ENCODE measurements at places on chromosomes 1 and 21.

DNA sequence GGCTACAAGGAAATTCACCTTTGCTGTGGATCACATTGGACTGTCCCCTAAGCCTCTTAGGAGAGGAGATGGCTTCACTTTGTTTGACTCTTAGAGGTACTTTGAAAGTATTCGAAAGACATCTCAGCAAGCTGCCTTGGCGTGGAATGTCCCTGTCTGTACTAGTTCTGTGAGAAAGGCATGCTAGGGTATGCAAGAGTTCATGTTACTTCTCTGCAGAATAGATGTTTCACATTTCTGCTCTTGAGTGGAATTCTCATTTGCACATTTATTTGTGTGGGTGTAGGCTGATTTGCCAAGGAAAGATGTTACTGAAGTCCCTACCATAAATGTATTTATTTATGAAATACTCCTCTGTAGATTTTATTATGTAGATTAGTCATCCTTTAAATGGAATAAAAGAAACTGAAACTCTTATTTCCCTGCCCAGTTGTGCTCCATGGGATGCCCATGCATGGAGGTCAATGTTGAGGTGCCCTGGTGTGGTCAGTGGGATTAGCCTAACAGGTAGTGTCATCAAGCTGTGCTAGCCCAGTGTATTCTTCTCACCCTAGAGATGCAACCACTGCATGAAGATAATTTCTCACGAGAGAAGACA is 13.8 kb downstream of the MIA3 start:
- no peak for DNase-seq

GRCh38 chr1:22369294-22370189 is 82.1 kb upstream of the ZBTB40 start:
- DNase-seq: no peak

GRCh38 chr1:154328318-154329151 is 3.2 kb downstream of the ATP8B2 start:
- DNase-seq: peak; percentile 89

- no peak for DNase-seq
Observed at GRCh38 chr1:205920861-205921569, 22.2 kb downstream of the SLC26A9 start.

DNA sequence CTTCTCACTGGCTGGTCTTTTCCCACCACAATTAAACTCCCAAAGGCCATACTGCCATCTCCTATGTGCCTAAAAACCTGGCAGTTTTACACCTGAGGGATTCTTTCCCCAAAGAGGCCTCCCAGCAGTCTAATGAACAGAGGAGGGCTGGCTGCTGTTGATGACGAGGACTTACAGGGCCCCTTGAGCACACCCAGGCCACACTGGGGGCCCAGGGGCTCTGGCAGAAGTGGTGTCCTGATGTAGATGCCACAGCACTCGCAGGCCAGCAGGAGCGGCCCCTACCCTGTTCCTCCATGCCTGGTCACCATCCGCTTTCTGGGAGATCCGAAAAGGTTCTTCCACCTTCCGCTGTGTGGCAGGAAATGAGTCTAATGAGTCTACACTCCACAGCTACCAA is 24.2 kb downstream of the POFUT2 start:
- DNase-seq: no peak

GRCh38 chr1:21689661-21690372 is 20.7 kb upstream of the RAP1GAP start:
- DNase-seq: no peak

- no peak for DNase-seq
Observed at GRCh38 chr1:44019466-44019948, 11.8 kb downstream of the SLC6A9 start.

- DNase-seq: no peak
Observed at GRCh38 chr1:119312500-119312899, 56.1 kb upstream of the HAO2 start.

GRCh38 chr1:86866665-86867064 is 47.3 kb downstream of the SELENOF start:
- DNase-seq: no peak

DNA sequence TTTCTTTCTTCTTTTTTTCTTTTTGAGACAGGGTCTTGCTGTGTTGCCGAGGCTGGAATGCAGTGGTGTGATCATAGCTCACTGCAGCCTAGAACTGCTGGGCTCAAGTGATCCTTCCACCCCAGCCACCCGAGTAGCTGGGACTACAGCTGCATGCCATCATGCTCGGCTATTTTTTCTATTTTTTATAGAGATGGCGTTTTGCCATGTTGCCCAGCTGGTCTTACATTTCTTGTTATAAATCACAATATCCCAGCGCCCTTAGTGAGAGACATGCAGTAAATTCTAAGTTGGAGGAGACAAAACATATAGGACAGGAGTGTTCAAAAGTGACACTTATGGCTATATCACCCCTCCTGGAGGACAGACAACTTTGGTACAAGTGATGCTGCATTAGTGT is 31.3 kb upstream of the ACTN2 start:
- no peak for DNase-seq

DNA sequence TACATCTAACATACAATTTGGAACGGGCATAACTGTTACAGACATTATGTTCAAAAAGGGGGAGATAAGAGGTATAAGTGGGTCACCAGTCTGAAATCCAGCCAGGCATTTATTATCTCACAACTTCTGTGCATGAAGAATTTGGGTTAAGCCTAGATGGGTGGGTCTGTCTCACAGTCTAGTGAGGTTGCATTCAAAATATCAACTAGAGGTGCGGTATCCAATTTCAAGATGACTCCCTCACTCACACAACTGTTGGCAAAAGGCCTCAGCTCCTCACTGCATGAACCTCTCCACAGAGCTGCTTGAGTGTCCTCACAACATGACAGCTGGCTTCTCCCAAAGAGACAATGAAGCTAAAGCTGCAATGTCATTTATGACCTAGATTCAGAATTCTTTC is 4.7 kb downstream of the AUNIP start:
- no peak for DNase-seq

GRCh38 chr1:87929906-87930305 is 601.2 kb downstream of the LMO4 start:
- no peak for DNase-seq

- no peak for DNase-seq
Observed at GRCh38 chr21:16522548-16522947, 792.8 kb downstream of the USP25 start.

DNA sequence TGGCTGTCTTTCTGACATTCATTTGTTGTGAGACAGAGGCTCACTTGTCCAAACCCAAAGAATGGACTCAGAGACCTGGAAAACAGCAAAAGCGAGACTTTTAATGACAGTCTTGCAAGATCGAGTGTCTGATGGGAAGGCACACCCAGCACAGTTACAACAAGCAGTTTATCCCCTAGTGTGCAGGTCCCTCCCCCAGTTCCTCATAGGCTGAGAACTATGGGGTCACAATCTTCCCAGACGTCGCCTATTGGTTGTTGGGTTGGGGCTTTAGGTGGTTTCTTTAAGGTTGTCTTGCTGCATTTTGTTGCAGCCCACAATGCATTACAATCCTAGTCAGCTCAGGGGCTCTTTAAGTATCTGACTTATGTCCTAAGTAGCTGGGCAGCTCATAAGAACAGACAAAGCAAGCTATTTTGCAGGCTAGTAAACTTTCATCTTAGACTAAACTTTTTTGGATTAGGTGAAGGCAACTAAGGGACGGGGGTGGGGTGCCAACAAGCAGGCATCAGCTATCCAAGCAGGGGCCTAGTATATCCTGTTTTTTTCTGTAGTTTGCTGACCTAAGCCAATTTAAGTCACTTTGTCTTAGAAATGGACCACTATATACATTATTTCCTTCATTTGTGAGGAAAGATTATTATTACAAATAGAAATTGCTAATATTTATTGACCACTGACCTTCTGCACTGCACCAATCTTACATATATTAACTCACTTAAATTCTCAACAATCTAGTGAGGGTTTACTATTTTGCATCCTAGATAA is 151.8 kb downstream of the SETD4 start:
- no peak for DNase-seq

GRCh38 chr1:47782414-47783166 is 214.6 kb downstream of the TRABD2B start:
- DNase-seq: no peak

- DNase-seq: no peak
Observed at GRCh38 chr1:9688599-9688998, 37.1 kb downstream of the PIK3CD start.

DNA sequence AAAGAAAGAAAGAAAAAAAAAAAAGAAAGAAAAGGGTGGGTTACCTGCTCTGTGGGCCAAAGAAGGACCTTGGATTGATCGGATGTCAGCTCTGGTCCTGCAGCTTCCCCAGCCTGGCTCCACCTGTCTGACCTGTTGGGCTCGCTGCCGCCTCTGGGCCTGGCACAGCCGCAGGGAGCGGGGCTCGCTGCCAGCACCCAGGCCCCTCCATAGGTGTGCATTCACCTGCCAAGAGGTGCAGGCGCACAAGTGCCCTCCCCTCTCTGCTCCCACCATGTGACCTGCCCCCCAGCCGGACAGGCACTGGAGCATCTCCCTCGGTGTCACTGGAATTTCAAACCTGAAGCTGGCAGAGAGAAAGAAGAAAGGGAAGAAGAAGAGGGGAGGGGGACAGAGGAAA is 33.1 kb upstream of the GPR157 start:
- no peak for DNase-seq

DNA sequence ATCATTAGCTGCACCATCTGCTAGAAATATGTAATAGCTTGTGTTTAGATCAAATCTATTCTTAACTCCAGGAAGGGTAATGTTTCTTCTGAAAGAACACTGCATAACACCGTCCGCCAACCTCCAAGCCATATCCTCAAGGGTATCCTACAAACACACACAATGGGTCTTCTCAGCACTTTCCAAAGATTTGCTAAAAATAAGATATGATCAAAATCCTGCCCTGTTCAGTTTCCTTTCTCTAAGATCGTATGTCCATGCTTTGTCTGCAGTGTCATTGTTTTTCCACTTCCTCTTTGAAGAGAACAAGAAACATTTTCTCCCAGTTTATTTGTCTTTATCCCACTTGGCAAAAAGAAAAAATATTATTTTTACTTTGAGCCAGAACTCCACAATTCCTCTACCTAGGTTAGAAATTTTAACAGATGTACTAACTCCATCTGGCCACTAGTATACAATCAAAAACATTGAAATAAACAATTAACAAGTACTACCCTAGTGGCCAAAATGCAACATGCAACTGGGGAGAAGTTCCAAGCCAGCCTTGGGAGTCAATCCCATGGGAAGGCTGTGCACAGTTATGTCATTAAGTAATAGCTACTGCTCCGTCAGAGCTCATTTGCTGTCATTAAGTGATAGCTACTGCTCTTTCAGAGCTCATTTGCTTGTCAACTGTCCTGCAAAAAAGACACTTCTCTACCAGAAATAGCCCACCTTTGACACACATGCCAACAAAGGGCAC is 37.8 kb downstream of the FRRS1 start:
- DNase-seq: no peak

DNA sequence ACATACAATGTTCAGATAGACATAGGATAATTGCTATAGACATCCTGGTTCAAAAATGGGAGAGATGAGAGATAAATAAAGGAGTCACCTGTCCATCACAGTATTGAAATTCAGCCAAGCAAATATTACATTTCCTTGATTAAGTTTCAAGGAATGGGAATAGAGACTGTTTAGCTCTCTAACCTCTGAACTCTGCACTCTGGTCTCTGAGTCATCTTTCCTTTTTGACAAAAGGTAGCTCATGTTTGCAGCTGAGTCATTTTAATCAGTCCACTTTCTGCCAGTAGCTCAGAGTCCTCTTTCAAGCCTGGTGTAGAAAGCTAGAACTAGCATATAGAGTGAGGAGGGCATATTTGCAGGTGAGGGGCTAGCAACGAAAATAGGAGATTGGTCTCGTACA is 51.4 kb upstream of the GJA8 start:
- no peak for DNase-seq

DNA sequence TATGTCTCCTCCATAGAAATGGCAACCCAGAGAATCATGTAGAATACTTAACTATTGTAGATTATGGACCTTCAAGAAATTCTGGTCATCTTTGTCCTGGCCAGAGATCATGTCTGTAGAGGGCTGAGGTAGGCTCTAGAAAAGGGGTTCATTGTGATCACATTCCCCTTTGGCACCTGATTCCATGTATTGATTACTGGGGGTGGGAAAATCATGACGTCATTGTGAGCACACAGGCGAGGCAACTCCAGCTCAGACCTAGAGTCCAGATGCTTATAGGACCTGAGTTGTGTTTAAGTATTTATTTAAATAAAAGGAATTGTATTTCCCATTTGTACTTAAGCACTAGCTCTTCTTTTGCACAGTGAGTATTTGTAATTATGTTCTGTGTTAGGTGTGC is 93.1 kb downstream of the OSBPL9 start:
- DNase-seq: no peak

DNA sequence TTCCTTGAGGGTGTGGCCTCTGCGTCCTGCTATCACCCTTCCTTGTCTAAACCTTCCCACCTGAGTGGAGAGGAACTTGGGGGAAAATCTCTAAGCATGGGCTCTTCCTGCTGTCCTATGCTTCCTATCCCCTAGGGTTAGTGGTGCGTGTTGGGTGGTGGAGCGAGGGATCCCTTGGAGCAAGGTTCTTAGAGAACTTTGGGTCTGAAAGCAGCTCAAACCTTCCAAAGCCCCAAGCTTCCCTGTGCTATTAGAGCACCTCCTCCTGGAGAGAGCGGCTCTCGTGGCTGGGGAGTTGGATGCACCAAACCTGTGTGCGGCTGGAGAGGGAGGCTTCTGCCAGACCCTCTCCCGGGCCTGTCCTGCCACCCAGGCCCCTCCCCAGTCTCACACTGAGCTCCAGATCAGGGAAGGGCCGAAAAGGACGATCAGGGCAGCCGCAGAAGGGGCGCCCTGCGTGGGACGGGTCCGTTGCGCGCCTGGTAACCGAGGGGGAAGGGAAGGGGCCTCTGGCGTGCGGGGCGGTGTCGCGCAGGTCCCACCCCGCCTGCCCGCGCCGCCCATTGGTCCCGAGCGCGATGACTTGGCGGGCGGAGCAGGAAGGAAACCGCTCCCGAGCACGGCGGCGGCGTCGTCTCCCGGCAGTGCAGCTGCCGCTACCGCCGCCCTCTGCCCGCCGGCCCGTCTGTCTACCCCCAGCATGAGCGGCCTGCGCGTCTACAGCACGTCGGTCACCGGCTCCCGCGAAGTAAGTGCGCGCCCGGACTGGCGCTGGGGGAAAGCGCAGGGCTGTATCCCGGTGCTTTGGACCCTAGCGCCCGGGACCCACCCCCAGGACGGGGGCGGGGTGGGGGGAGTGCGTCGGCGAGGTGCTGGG is at the start of gene SH3BGRL3:
TSS of gene SH3BGRL3 (plus strand) at position 631 of the 877 bp plus-strand sequence. CDS start at position 701, 70 bp downstream.
- DNase-seq: peak; percentile 79

- DNase-seq: no peak
Observed at GRCh38 chr1:159866905-159867663, 4.6 kb upstream of the VSIG8 start.

DNA sequence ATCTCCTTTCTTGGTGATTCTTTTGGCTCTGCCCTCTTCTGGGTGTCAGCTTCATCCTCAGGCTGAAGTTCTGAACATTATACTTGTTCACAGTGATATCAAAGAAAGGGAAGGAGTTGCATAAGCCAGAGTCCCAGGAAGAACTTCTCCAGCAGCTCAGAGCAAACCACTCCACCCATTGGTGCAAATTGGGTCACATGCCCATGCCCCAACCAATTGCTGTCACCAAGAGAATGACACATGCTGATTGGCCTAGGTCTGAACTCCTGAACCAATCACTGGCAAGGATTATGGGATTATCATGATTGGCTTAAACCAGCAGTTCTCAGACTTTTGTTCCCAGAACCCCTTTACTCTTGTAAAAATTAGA is 256.5 kb upstream of the TMEM51 start:
- no peak for DNase-seq

GRCh38 chr1:155175927-155176371 is 2.3 kb downstream of the TRIM46 start:
- no peak for DNase-seq
